ENCODE measurements at places on chromosomes 6 and 20. TPM values are rescaled to one million over a fixed set of nuclear protein-coding genes. Genes with fewer than 3 reads are reported as not detected.

DNA sequence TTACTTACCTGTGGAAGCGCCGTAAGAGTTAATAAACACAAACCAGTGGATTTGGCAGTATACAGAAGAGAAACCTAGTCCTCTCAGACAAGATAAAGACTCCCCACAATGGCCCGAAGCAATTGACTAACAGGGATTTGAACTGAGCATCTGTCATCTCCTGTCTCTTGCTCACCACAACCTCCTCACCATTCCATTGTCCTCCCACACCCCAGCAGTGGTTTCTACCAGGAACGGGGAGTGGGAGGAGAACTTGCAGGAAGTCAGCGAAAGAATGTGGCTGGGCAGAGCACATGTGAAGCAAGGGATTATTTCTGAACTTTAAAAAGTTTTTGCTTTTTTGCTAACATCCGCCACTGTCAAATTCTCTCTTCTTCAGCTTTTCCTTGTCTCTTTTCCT lies 24.6 kb upstream of the TAAR1 start:
- DNase-seq = no peak

DNA sequence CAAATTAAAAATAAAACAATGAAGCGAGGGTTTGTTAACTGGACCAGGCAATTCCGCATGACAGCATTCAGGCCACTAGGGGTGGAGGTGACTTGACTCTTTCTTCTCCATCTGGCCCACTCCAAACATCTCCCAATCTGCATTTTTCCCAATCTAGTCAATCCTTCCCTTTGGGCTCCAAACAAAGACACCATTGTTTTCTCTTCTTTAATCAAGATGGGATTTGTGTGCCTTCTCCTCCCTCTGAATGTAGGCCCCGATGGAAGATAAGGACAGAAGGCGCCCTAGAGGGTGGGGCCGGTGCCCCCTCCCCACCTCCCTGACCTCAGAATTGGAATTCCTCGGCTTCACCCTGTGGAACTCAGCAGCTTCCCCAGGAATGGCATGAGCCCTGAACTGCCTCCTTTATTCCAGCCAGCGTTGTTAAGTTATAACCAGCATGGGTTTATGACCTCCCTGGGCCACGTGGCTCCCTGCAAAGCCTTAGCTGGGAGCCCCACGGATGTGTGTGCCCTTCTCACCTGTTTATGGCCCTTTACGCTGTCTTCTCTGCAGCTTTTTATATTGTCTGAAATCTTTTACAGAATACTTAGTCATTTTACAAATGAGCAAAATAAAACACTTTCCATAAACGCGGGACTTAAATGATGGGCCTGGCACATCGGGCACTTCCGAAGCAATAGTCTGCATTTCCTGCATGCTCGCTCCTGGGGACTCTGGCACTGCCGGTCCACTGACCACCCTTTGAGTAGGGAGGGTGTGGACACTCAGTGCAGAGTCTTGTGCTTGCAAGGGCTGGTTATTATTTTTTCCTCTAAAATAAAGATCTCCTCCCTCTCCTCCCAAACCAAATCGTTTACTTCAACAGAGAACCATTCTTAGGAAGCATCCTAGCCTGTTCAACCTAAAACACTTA lies 24.5 kb downstream of the OVOL2 start:
- no peak for DNase-seq

GNAS-AS1 gene
- 1.9 TPM for total RNA-seq

- DNase-seq = no peak
Measured at GRCh38 chr6:152804150-152804549, 53.6 kb downstream of the VIP start.

RCAN2 gene
- 16.7 TPM for total RNA-seq

DNA sequence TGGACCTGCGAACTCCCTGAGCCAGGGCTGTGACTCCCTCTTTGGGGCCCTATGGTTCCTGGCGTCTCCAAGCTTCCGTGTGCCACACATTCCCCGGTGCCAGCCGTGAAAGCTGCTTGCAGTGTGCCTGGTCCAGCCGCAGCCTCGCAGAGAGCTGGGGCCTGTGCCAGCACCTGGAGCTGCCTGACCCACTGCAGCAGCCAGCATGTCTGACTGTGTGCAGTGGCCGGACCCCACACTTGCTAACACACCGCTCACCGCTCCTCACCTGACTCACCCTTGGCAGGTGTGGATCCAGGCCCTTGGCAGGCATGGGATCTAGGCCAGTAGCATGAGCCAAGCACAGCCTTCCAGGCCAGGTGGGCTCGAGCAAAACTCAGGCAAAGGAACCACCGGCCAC lies 227.5 kb downstream of the OTOR start:
- no peak for DNase-seq

LAMA2 gene
- total RNA-seq = 105 TPM

- DNase-seq = no peak
Measured at GRCh38 chr6:1251198-1252155, 60.4 kb upstream of the FOXQ1 start.

- DNase-seq = no peak
Measured at GRCh38 chr6:144104898-144105487, 9.6 kb upstream of the SF3B5 start.
